Activated T-cell treated with anti-CD3 and anti-CD28 coated beads, Interleukin-2, amount 50 U/mL, for 72 hours (primary cell): ENCODE measurements at places on chromosomes 4 and X. TPM values are rescaled to one million over a fixed set of nuclear protein-coding genes. Genes with fewer than 3 reads are reported as not detected.

DNA sequence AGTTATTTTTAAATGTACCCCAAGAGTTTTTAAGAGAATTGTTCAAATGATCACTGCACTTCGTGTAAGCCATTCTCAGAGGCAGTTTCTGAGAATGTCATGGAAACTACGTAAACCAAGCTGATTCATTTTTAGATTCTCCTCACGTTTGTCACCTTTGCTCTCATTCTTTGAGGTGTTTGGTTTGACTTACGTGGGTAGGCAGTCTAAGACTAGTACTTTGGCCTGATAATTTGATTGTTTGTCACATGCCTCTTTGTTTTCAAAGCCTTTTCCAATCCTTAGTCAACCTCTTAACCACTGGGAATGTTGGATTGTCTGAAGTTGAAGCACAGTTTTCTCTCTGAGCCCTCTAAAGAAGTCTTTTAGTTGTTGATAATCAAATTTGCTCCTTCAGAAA lies 10.5 kb downstream of the SEPTIN11 start:
- peak; percentile 8 for DNase-seq

JAKMIP1 gene
- total RNA-seq, result 9.0 TPM

FAT4 gene
- not detected for total RNA-seq

DNA sequence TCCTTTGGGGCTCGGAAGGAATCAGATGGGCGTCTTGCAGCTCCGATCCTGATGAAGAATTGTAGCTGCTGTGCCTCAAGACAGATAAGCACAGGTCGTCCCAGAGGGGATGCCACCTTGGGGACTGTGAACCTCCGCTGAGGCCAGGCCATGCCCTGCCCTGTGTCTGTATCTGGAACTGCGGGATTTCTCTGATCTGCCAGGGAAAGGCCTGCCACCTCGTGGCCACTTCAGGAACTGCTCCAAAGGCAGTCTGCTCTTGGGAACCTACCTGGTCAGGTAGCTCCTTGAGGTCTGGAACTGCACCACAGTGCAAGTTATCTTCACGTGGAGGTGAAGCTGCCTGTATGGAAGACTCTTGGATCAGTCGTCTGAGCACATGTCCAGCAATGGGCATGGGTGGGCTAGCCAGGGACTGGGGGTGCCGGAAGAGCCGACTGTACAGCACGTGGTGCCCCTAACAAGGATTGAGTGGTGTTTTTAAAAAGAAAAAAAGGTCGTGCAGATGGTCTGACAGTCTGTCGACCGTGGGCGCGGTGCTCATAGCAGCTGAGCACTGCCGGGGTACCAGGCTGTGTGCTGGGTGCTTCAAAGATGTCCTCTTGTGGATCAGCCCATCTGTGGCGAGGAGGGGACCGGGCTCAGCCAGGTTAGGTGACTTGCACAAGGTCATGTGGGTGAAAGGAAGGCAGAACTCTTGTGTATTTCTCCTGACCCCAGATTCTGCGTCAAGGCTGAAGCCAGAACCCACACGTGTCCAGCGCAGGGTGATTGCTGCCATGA lies 3.1 kb upstream of the GRPEL1 start:
- peak; percentile 85 for DNase-seq

GRCh38 chr4:187236209-187236890 lies 512.7 kb upstream of the FAT1 start:
- no peak for DNase-seq

S100G gene
- not detected for total RNA-seq

DNA sequence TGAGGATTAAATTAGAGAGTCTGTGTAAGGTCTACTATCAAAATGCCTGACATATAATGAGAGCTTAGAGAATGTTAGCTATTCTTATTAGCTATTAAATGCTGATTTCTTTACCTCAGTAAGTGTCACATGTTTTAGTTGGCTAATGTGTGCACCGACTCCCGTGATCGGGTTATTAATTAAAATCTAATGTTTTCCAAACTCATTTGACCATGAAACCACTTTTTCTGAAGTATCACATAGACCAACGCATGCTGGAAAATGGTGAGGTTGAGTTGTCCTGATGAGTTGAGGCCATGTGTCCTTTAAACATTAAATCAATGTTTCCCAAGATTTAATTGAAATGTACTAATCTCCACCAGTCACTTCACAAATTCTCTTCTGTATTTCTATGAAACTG lies 84.8 kb upstream of the C1QTNF7 start:
- no peak for DNase-seq

SLC35A2 gene
- total RNA-seq, result 30.8 TPM

DNA sequence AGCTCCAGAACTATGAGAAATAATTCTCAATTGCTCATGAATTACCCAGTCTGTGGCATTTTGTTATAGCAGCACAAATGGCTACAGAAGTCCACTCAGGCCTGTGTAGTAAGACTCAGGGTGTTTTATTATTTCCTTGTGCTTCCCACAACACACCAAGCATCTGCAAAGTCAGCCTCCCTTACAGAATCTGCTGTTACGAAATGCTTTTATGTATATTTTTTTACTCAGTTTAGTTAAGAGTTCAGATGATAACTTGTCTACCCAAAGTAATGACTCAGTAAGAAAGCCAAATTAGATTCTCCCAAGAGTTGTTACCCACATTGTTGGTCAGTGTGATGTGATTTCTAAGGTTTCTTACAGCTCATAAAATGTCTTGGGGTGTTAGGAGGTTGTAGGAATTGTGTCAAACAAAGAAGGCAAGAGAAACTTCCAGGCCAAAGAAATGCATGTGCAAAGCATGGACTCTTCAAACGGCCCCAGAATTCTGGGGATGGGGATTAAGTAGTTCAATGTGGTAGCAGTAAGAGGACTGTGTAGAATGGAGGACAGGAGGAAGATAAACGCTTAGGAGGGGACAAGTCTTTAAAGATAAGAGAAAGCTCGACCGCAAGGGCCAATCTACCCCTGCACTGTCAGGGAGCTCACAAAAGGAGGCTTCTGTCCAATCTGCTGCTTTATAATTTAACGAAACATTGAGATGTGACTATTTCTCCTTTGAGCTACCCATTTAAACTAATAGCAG lies 35.4 kb upstream of the TMEM184C start:
- DNase-seq, result no peak

CEP44 gene
- 33.5 TPM for total RNA-seq

- no peak for DNase-seq
Observed at GRCh38 chr4:10703156-10703555, 18.6 kb upstream of the CLNK start.

- DNase-seq, result no peak
Observed at GRCh38 chr4:2867758-2868491, 24.3 kb downstream of the ADD1 start.

- DNase-seq, result peak; percentile 56
Observed at GRCh38 chr4:146095091-146095690, 80.3 kb upstream of the LSM6 start.

- no peak for DNase-seq
Observed at GRCh38 chr4:82528868-82529267, 32.9 kb downstream of the TMEM150C start.

DNA sequence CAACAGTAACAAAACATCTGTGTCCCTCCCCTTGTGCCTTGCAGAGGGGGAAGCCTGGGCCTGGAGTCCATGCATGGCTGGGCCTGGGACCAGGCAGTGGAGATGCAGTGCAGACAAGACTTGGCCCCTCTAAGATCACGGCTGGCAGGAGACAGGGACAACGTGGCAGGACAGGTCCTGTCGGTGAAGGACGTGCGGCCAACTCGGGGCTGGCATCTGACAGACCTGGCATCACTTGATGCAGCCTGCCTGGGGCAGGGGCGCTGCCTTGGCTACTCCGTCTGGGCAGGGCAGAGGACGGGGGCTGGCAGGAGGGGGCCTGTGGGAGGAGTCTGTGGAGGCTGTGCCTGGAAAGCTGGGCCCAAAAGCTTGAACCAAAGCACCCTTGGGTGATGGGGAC lies 112.1 kb downstream of the CPZ start:
- no peak for DNase-seq

DNA sequence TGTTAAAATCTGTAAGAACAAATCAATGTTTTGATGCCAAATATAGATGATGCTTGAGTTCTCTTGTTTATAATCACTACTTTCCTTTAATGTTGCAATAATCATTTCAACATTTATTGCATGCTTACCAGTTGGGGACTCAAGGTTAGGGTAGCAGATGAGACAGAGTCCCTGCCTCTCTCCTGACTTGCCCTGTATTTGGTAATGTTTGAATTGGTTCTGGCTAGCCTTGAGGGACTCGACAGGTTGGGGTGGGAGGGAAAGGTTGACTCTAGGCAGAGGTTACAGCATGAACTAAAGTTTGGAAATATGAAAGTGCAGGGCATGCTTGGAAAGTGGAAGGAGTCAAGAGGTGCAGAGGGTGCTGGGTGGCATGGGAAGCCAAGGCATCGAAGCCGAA lies 2.0 kb downstream of the SEC24B start:
- DNase-seq, result no peak

- no peak for DNase-seq
Observed at GRCh38 chr4:113781439-113782040, 20.0 kb upstream of the CAMK2D start.

DNA sequence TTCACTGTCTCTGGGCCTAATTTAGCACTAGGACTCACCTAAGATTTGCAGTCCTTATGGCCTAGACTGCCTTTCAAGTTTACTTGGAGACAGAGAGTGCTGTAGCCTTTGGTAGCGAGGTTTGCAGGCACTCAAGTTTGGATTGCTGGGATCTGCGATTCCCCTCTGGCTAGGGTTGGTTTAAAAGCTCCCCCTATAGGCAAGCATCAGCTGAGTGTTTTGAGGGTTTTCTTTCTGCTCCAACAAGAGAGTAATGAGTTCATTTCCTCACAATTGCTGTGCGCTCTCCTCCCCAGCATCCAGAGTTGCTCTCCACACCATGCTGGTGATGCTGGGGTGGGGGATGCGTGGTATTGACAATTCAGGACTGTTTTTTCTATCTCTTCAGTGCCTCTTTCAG lies 206.9 kb downstream of the GLUD2 start:
- no peak for DNase-seq

SOWAHB gene
- not detected for total RNA-seq

DNA sequence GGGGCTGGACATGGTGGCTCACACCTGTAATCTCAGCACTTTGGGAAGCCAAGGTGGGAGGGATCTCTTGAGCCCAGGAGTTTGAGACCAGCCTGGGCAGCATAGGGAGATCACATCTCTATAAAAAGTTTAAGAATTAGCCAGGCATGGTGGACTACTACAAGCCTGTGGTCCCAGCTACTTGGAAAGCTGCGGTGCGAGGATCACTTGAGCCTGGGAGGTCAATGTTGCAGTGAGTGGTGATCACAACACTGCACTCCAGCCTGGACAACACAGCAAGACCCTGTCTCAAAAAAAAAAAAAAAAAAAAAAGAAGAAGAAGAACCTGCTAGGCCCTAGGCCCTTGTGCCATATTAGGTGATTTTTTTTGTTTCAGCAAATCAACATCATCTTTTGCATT lies 12.2 kb downstream of the SRD5A3 start:
- no peak for DNase-seq

- DNase-seq, result no peak
Observed at GRCh38 chr4:179521952-179522351, 2079.7 kb upstream of the AGA start.

DNA sequence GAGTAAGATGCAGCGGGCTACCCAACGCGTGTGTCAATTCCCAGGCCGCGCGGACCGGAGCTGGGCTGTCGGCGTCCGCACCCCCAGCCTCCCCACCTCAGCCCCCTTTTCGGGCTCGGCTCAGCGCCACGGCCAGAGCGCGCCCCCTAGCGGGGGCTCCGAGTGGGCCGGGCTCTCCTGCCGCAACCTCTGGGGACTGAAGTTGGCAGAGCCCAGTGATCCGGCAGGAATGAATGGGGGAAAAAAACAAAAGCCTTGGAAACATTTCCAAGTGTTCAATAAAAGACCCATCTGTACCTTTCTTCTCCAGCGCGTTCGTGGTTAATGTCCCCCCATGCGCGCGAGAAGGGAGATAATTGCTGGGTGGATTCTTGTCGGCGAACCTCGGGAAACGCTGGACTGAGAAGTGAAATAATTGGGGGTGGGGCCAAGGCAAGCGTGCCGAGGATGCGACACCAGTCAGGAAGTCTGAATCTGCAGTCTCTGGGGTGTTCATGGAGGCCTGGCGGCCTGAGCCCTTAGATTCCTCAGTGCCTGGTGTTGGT lies 5.2 kb upstream of the ARX start:
- peak; percentile 50 for DNase-seq

DNA sequence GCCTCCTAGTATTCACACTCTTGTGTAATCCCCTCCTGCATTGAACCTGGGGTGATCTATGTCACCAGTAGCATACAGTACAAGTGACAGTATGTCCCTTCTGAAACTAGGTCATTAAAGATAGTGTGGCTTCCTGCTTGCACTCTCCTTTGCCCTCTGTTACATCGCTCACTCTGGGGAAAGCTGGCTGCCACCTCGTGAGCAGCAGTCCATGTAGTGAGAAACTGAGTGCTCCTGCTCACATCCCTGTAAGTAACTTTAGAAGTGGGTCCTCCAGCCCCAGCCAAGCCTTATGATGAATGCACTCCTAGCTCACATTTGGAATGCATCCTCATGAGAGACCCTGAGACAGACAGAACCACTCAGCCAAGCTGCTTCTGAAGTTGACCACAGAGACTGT lies 89.8 kb upstream of the TNIP3 start:
- DNase-seq, result no peak

- peak; percentile 57 for DNase-seq
Observed at GRCh38 chr4:120921456-120922380, 808 bp downstream of the PRDM5 start.

- no peak for DNase-seq
Observed at GRCh38 chr4:185782523-185782922, 29.5 kb downstream of the SORBS2 start.

AFM gene
- total RNA-seq, result not detected

DNA sequence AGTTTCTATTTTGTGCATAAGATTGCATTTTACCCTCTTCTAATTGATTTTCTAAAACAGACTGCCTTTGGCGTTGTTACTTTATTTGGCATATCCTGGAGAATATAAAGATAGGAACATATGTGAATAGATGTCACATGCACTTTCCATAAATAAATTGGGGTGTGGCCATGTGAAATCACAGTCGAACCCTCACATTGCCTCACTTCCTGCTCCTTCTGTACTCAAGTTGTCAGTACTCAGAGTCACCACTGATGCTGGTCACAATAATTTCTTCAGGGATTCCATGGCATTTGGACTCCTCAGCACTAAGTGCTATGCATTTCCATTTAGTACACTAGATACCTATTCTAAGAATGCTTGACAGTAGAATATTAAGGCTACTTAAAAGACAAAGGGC lies 1.4 kb upstream of the EMCN start:
- no peak for DNase-seq

- DNase-seq, result peak; percentile 51
Observed at GRCh38 chrX:2710041-2710840, 19.1 kb downstream of the CD99 start.

SPATA4 gene
- not detected for total RNA-seq

DNA sequence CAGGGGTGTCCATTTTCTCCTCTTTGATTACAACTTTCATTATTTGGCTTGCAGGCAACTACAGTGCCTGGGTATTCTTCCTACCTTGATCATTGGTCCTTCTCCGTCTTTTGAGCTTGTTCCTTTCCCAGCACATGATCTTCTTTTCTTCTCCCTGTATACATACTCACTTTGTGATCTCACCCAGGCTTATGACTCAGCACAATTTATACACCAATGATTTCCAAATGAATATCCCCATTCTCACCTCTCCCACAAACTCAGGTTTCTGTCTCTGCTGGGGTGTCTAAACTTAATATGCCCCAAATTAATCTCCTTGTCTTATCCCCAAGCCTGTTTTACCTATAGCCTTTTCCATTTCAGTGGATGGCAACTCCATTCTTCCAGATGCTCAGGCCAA lies 19.5 kb upstream of the C4orf54 start:
- DNase-seq, result no peak

GRIA2 gene
- total RNA-seq, result not detected

ARHGAP24 gene
- total RNA-seq, result not detected

- DNase-seq, result no peak
Observed at GRCh38 chrX:86263526-86263925, 115.3 kb downstream of the DACH2 start.
